ENCODE measurements at places on chromosomes 16 and 17.
A peak's percentile ranks its signal among the peaks of the same experiment; 100 is the strongest.

GRCh38 chr17:7858522-7858810, 663 bp downstream of the CYB5D1 start:
- DNase-seq, result no peak

DNA sequence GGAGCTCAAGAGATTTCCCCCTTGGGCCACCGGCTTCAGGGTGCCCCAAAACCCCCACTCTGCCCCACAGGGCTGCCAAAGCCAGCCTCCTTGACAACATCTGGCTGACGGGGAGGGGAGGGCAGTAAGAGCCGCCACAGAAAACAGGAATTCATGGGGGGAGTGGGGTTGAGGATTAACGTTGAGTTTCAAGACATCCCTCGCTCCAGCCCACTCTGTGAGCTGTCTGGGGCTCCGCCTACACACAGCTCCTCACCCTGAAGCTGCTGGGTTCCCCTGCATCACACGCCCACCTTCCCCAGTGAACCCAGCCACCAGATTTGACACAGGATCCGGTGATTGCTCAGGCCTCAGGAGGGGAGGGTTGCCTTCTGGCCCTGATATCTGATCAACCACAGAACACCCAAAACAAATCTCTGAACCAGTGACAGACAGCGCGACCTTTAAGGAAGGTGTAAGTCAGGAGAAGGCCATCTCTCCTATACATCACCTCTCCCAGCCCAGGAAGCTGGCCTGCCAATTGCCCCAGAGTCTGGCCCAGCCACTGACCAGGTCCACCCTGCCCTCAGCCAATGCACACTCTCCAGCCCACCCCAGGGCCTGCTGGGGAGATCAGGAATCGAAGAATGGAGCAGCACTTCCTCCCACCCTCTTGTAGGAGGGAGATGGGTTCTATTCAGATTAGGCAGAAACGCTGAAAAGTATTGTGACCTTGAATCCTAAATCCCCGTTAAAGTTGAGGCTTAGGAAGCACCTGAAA, 132.1 kb downstream of the CLEC16A start:
- no peak for DNase-seq

GRCh38 chr17:5282642-5283217, 646 bp downstream of the RABEP1 start:
- no peak for DNase-seq

DNA sequence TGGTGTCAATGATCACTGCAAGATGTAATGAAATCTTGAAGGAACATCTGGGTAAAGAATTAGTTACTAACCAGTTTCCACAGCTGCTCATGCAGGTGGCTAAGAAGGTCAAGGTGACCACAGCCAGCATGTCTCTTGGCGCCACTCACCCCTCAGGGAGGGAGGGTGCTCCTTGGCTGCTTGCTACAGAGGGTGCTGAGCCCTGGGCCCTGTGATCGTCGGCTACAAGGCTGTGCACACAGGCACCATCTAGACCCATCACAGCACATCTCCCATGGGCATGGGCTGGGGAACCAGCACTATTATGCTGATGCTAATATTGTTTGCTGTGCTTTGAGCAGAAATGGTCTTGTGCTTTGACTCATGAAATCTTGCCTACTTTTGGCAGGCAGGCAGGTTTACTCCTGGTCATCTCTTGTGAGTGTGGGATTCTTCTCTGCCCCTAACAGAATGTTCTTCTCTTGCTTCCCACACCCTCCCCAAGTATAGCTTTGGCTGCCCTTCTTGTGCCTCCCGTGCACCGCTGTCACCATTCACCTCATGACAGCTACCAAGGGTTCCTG, 36.4 kb downstream of the TXNDC11 start:
- DNase-seq, result no peak

DNA sequence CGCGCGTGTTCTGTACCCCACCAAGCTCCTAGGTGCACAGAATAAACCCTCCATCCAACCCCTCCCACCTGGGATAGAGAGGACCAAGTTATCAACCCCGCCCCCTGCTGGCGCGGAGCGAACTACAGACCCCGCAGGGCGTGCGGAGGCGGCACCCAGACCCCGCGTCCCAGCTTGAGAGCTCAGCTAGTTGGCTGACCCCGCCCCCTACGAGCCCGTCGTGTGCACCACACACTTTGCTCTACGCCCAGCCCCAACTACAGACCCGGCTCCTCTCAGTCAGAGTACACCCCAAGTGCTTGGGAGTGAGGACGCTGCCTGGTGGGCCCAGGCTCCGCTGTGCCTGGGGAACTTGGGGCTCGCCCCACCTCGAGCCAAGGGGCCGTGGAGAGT, 1.5 kb downstream of the GRIN2A start:
- DNase-seq, result no peak

- no peak for DNase-seq
Measured at GRCh38 chr16:66275775-66276428, 90.6 kb upstream of the CDH5 start.

GRCh38 chr17:17837966-17838962, 1.5 kb upstream of the SREBF1 start:
- peak; percentile 32 for DNase-seq

DNA sequence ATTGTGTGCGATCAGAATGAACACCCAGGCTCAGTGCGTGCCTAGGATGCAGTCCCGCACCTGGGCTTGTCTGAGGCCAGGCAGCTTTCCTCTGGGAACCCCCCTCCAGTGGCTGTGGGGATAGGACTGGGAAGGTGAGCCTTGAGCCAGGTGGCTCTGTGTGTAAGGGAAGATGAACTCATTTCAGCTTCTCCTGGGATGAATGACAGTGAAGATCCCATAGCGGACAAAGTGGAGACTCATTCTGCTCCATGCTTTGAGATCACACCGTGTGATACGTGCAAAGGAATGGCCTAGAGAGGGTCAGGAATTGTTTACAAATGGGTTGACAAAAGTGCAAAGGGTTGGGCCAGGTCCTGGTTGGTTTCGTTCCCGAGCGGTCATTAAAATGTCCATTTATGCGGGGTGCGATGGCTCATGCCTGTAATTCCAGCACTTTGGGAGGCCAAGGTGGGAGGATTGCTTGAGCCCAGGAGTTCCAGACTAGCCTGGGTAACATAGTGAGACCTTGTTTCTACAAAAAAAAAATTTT, 15.8 kb downstream of the GPRC5C start:
- DNase-seq, result no peak

DNA sequence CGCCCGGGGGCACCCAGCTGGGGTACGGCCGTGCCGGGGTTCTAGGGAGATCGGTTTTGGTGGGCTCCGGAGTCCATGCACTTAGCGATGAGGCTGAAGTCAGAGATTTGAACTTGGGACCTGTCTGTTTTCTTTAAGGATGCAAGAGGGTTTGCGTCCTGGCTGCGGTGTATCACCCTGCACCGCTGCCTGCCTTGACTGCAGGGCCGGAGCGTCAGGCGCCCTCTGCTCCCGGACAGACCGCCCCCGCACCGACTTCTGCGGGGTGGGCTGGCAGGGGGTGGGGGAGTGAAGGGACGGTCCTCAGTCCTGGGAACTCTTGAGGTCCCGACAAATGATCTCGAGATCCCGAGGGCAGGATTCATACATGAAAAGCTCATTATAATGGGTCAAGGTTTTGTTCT, 701 bp downstream of the PDP2 start:
- no peak for DNase-seq

GRCh38 chr17:45904866-45905265, 10.5 kb downstream of the MAPT start:
- DNase-seq, result no peak

DNA sequence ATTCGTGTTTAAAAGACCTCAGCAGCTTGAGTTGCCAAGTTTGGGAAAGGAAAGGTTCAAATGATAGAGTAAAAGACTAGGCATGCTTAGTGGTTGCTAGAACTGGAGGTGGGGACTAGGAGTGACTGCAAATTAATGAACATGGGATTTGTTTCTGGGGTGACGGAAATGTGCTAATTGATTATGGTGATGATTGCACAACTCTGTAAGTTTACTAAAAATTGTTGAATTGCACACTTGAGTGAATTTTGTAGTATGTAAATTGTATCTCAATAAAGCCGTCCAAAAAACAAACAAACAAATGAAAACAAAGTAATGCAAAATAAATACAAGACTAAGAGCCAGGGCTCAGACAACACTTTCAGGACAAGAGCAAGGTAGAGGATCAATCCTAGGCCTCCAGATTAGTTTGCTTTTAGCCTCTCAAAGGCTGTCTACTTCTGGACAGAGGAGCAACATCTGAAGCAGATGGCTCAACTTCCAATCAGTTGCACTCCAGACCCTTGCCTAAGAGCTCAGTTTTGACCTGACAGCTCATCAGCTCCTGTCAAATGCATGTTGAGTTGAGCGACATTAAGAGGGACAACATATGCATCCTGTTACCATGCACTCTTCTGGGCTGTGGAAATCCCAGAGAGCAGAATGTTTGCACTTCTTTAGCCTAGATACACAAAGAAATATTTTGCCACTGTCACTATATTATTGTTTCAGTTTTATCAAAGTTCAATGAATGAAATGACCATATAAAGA, 111.2 kb upstream of the ASIC2 start:
- DNase-seq, result no peak

DNA sequence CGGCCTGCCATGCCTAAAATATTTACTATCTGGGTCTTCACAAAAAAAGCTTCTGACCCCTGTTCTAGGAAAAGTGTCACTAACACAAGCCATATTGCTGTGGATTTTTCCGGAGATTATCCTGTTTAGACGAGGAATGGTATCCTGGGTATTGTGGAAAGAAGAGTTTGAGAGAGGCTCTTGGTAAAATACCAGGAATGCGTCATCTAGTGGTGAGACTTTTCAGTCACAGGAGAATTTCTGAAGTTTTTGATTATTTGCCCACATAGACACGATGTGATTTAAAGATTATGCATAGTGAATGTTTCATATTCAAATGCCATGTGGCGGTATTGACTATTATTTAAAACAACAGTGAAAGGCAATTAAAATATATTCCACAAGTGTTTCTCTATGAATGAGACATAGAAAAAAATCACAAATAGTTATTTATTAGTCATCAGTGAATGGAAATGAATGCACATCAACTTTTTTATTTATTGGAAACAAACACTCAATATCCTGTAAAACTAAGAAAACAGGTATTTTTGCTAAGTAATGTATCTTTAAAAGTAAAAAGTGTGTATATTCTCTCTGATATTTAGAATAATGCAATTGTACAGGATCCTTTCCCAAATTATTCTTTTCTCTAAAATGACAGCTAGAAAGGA, 7.8 kb downstream of the KRT28 start:
- DNase-seq, result no peak

- no peak for DNase-seq
Measured at GRCh38 chr17:3693141-3693540, 2.8 kb downstream of the P2RX5 start.

DNA sequence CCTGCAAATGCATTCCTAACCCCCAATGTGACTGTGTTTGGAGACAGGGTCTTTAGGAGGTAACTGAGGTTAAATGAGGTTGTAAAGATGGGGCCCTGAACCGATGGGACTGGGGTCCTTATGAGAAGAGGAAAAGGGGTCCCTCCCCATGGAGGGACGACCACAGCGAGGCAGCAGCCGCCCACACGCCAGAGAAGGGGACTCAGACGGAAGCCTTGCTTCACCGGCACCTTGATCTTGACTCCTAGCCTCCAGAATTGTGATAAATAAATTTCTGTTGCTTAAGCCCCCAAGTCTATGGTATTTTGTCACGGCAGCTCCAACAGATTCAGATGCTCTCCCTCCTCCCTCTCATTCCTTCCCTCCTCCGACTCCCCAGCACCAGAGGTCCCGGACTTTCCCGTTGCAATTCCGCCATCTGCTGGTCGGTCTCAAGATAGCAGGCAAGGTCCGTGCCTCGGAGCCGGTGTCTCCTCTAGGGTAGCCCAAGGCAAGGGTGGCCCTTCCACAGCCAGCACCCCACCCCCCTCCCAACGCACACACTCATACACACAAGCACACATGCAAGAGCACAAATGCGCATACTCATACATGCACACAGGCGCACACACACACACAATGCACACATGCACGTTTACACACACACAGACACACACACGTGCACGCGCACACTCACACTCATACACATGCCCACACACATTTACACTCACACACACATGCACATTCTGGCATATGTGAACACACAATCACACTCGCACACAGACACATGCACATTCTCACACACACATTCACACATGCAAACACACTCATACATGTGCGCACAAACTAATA, 23.1 kb upstream of the C16orf78 start:
- DNase-seq, result no peak
